ENCODE measurements at places on chromosomes 7 and 10.

DNA sequence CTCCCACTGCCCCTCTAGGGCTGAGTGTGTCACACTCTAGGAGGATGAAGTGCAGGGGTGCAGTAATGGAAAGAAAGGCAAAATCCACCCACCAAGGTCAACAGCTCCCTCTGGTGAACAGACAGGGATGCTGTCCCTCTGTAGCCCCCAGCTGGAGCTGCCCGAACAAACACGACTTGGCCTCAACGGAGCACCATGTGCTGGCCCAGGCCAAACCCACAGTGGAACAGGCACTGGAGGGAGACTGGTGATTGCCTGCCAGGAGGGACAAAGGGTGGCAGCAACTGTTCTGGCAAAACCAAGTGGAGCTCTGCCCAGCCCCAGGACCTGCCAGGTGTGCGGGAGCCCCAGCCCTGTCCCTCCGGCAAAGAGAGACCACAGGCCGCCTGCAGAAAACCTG lies 20.7 kb downstream of the PDIA4 start:
- no peak for DNase-seq

GRCh38 chr10:30034433-30035137 lies 24.8 kb downstream of the JCAD start:
- DNase-seq = no peak

DNA sequence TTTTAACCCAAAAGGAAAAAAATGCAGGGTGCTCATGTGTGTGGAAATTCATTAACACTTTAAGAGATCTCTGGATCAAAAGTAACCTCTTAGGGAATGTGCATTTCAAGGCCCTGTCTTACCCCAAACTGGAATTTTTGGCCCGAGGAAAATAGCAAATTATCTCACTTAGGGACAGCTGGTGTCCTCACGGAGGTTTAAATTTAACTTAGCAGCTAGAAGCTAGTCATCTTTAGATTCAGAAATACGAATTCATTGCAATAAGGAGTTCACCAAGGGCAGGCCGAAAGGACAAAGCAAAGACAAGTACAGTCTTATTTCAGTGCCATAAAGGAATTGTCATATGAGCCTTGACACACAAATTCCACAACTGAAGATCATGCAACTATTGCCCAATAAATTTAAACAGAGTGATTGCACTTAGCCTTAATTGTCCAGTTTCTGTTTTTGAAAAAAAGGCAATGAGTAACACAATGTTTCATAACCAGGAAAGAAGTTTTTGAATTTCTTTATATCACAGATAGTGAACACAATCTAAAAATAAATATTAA lies 22.4 kb upstream of the SEMA3C start:
- no peak for DNase-seq

DNA sequence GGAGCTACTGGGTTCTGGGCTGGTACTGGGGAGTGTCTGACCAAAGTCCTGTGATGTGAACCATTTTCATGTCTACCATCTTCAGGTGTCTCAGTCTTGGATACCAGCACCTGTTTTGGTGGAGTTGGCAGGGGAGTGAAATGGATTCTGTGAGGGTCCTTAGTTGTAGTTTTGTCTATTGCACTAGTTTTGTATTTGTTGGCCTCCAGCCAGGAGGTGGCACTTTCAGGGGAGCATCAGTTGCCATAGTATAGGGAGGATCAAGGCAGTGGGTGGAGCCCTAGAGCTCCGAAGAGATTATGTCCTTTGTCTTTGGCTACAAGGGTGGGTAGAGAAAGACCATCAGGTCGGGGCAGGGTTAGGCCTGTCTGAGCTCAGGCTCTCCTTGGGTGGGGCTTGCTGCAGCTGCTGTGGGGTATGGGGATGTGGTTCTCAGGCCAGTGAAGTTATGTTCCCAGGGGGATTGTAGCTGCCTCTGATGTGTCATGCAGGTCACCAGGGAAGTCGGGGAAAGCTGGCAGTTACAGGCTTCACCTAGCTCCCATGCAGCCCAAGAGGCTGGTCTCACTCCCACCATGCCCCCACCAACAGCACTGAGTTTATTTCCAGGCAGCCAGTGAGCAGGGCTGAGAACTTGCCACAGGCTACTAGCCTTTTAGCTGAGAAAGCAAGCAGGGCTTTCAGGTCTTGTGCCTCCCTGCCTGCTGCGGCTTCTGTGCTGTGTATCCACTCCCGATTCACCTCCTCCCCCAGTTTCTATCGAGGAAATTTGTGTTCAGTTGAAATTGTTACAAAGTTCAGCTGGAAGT lies 153.1 kb downstream of the ZNF365 start:
- DNase-seq = no peak

DNA sequence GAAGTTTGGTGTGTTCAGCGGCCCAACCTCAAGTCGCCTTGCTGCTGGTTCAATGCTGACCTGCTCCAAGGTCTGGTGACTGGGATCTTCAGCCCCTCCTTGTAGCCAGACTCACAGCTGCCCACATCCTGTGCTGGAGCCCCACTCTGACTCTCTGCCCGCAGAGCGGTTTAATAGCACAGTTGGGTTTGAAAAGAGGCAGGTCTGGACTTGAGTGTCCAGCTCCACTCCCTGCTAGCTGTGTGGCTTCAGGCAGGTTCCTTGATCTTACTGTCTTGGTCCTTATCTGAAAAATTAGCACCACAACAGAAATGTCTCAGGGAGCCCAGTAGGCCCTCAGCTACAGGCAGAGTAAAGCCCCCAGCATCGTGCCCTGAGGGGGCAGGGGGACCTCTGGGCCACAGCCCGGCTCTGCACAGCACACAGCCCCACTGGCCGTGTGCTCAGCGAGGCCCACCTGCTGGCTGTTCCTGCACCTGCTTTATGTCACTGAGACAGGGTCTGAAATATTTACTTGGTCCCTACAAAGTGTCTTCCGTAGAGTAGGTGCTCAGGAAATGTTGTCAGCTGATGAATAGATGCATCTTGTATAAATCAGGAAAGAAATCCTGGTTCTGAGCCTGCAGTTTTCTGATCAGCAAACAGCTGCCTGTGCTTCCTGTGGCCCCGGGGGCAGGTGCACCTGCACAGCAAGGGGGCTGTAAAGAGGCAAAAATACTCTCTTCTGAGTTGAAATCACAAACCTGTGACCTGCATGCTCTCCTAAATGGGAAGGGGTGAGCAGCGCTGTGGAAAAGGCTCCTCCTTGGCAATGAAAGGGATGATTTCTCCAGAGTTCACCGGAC lies 155.5 kb downstream of the SVIL start:
- no peak for DNase-seq

DNA sequence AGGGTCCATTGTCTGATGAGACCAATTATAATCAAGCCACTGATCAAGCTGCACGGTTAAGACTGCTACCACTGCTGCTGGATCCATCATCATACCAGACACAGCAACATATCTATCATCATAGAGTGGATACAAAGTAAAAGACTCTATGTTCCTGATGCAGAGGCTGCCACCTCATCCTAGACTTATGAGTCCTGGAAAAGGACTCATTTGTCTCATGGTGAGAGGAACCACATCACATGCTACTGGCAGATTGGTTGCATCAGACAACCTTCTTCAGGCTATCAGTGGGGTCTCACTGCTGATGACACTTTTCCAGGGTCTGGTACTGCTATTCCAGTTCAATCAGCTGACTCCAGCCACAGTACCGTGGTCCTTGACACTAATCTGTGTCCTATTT lies 79.0 kb downstream of the ABI1 start:
- DNase-seq = no peak

DNA sequence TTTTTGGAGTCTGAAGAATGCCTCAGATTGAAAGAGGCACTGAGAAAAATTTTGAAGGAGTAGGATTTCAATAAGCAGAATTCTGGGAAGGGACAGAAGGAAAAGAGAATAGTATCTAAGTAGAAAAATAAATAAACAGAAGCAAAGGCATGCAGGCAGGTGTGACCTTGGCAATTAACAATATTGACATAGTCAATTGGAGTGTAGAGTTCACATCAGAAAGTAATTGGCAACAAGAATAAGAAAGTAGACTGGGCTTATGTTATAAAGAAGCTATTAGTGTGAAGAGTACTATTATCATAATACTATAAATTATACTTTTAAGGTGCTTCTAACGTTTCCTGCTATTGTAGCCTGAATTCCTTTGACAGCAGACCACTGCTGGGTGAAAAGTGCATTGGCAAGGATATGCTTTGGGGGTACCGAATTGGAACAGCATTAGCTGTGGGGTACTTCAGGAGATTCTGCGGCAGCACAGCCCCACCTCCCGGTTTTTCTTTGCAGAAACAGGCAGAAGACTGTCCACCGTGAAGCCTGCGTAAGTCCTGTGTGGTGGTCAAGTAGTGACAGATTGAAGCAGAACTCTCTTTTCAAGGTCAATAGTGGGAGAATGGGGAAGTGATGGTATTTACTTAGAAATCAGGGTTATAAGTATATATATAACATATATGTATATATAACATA lies 357.0 kb downstream of the THSD7A start:
- no peak for DNase-seq

GRCh38 chr10:1530871-1531517 lies 206.3 kb downstream of the ADARB2 start:
- no peak for DNase-seq

DNA sequence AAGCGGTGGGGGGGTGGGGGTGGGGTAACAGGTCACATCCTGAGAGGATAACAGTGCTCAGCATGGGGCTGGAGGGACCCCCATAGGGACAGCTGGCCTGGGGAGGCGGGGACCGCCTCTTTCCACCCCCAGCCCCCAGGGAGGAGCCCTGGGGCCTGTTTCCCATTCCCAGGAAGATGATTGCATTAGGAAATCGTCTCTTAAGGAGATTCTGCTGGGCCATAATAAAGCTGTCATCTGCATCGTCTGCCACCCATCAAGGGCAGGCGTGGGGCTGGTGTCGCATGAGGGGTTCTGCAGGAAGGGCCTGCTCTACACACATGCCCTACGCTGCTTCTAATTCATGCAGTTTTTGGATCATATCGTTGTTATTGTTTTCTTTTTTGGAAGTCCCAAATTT lies 17.2 kb downstream of the RET start:
- DNase-seq = no peak

DNA sequence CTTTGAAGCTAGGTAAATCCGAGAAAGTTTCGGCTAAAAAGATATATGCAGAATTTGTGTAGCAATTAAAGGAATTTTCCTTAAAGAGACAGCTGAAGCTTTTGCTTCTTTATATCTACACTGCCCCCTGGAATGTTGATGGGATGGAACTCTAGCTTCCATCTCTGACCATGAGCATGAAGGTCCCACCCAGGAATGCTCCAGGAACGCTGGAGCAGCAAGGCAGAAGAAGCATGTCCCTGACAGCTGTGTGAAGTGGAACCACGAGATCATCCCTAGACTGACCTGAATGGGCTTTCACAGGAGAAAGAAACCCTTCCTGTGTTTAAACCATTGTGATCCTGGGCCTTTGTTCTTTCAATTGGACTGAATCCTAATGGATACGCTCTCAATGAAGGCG lies 99.7 kb upstream of the NOBOX start:
- no peak for DNase-seq

All from activated CD8-positive, alpha-beta memory T cell treated with anti-CD3 and anti-CD28 coated beads for 4 hours (primary cell).